ENCODE measurements at places on chromosomes 13 and 19.

DNA sequence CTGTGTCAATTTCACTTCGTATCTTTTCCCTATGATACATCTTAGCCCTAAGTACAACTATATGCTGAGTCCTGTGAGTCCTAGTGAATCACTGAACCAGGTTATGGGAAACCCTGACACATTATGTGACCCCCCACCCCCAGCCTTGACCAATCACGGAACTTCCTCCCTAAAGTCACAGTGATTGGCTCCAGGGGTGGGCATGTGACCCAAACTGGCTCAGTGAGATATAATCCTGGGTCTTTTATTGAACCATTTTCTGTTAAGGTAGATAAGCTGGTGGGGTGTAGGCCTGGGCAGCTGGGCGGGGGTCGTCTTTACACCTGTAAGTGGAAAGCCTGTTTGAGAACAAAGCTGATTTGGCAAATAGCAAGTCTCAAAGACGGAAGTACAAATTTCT is 19.8 kb upstream of the FBL start:
- no peak for DNase-seq

DNA sequence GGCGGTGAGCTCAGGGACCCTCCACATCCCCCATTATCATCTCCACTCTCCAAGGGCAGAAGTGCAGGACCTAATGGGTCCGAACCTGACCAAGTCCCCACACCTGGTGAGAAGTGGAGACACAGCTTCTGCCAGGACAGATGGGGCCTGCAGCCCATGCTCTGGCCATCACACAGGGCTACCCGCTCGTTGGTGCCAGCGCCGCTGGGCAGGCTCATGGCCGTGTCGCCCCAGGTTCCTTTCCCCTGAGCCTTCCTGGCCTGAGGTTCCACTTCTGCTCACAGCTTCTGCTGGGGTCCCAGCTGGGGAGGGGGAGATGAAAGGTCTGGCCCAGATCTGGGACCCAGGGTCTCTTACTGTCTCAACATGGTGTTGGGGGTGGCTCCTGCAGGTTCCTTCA is 48.4 kb upstream of the KCTD15 start:
- DNase-seq: no peak

- DNase-seq: no peak
Observed at GRCh38 chr13:48266701-48267639, 34.0 kb downstream of the ITM2B start.

- DNase-seq: no peak
Observed at GRCh38 chr13:33139184-33139583, 123.0 kb downstream of the KL start.

DNA sequence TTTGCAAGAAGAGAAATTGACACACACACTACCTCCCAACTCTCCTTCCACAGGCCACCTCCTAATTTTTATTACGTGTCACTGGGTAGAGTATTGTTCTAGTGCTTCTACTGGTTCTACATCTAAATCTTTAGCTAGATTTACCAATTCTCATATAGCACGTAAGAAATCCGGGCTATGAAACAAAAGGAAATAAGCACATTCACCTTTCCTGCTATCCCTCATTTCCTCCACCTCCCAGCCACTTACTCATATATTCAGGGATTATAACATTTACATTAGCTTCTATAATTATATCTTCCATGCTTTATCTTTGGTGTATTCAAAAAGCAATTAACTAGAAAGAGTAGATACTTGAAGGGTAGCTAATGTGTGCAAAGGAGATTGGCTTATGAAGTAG is 39.7 kb downstream of the USP12 start:
- DNase-seq: no peak

GRCh38 chr13:51243227-51243626 is 21.0 kb downstream of the FAM124A start:
- no peak for DNase-seq

DNA sequence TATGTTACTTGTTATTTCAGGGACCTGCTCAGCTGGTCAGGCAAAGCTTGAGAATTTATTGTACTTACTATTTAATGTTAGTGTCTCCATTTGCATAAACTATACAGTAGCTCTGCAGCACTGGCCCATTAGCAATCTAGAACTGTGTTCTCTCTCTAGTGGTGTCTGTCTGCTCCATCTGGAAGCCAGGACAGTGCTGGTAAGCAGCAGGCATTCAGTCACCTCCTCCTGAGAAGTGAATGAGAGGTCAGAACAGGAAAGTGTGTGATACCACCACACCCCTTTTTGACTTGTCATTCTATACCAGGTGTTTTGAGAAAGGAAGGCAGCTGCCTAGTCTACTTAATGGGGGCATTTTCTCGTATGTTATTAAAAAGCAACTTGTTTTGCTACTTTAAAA is 3.9 kb downstream of the COG3 start:
- DNase-seq: no peak

DNA sequence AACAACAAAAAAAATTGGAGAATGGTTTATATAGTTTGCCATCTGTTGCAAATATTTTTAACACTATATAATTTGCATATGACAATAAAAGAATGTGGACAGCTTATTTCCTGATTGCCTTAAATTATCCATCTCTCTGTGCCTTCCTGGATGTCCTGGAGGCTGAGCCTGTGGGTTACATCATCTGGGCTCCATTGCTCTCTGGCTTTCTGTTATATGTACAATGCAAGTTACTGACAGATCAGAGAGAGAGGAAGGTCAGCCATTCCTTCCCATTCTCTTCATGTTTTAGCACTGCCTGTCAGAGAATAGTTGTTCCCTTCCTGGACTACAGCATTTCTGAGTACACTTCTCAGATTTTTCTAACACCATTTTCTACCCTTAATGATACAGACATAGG is 758.3 kb upstream of the PCDH20 start:
- DNase-seq: no peak

- DNase-seq: peak; percentile 1
Observed at GRCh38 chr19:35468637-35469036, 20.6 kb downstream of the FFAR2 start.

- no peak for DNase-seq
Observed at GRCh38 chr13:45393941-45394570, 24.1 kb downstream of the SLC25A30 start.

GRCh38 chr19:17246681-17247425 is 1.1 kb upstream of the NR2F6 start:
- no peak for DNase-seq

- no peak for DNase-seq
Observed at GRCh38 chr13:98581971-98582702, 5.2 kb upstream of the STK24 start.

DNA sequence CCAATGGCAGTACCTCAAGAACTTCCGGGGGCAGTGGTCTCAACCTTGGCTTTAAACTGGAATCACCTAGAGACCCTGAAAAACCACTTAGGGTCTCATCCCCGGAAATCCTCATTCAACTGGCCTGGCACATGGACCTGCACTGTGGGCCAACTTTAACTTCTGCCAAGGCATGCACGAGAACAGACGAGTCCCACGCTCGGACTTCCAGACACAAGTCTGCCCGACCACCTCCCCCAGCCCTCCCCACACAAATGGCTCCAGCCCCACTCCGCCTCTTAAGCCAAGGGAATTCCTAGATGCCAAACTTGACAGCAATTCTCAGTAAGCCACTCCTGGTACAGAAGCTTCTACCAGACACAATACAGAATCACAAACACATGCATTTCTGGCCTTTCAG is 114.0 kb downstream of the STK24 start:
- no peak for DNase-seq

- no peak for DNase-seq
Observed at GRCh38 chr19:18765224-18765623, 25.9 kb downstream of the COMP start.

GRCh38 chr19:52198678-52199077 is 8.8 kb downstream of the PPP2R1A start:
- no peak for DNase-seq

DNA sequence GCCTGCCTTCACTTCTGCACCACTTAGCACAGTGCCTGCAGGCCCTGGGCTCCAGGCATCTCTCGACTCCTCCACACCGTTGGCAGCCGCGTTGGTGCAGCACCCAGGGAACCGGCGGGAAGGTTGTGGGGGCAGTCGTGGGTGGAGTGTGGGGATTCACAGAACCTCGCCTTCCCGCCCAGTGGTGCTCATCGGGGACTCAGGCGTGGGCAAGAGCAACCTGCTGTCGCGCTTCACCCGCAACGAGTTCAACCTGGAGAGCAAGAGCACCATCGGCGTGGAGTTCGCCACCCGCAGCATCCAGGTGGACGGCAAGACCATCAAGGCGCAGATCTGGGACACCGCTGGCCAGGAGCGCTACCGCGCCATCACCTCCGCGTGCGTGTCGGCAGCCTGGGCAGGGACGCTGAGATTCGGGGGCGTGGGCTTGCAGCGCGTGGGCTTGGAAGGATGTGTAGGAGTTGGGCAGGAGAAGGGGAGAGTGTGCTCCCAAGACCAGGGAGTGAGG is 9.6 kb downstream of the RAB11B start:
- no peak for DNase-seq

DNA sequence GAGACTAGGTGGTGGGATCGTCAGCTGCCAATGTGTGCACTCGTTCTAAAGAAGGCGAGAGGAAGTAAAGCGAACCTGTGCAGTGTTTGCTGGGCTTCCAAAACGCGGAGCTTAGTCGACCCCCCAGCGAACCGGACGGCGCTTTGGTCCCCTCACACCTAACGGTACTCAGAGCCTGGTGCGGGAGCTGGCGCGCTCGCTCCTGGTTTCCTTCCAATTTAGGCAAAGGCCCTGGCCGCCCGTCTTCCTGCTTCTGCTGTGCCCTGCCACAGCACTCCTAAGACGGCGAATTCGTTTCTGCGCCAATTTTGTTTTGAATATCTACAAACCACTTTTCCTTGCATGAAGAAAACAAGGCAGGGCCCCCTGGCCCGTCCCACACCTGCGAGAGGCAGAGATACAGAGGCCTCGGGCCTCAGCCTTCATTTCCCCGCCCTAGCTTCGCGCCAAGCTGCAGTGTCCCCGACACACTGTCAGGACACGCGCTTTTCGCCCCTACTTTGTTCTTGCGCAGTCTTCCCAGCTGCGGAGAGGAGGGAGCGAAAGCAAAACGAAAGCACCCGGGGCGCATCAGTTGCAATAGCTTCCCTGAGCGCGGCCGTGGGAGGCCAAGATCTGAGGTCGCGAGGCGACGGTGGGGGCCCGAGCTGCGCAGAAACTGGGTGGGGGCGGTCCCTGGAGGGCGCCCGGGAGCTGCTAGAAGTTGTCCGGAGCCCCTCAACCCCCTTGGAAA is 111.9 kb downstream of the KCNRG start:
- DNase-seq: no peak

GRCh38 chr13:114108894-114109293 is 23.5 kb downstream of the RASA3 start:
- no peak for DNase-seq

- no peak for DNase-seq
Observed at GRCh38 chr19:11781295-11782057, 14.7 kb downstream of the ZNF441 start.

DNA sequence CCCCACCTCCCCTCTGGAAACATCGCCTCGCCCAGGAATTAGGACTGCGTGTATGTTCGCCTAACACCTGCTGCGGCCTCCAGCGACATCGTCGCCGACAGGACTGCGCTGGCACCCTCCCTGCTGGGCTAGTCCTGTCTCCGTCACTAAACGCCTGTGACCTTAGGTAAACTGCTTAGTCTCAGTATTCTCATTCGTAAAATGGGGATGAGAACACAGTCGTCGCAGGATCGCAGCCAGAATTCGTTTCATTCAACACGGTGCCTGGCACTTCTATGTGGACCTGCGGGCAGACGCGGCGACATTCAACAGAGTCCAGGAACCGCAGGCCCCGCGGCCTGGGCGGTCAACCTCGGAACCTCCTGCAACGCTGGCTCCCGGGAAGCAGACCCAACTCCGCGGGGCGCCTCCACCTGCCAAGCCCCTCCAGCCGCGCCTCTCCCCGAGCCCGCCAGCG is 485 bp downstream of the CRYL1 start:
- DNase-seq: no peak

GRCh38 chr19:40611900-40612698 is 10.9 kb downstream of the LTBP4 start:
- DNase-seq: no peak

- DNase-seq: no peak
Observed at GRCh38 chr19:45645631-45646344, 6.6 kb upstream of the EML2 start.

DNA sequence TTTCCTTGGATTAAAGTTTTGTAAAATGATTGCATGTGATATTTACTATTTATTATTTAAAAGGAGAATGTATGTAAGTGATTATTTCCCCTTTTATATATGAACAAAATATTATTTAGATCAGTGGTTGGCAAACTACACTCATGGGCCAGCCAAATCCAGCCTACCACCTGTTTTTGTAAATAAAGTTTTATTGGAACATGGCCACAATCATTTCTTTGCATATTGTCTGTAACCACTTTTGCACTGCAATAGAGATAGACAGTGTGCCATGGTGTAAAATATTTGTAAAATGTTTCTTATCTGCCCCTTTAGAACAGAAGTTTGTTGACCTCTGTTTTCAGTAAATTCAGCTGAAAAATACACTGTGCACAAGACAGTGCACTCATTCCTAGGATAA is 426.4 kb downstream of the MYO16 start:
- no peak for DNase-seq

DNA sequence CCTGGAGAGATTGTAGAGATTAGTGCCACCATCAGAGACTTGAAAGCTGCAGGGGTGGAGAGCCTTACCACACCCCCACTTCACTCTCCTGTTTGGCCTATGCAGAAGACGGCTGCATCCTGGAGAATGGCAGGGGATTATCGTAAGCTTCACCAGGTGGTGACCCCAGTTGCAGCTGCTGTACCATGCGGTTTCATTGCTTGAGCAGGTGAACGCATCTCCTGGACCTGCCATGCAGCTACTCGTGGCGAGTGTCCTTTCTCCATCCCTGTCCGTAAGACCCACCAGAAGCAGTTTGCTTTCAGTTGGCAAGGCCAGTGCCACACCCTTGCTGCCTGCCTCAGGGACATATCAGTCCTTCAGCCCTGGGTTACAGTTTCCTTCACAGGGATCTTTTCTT is 21.2 kb downstream of the PPP5C start:
- no peak for DNase-seq

DNA sequence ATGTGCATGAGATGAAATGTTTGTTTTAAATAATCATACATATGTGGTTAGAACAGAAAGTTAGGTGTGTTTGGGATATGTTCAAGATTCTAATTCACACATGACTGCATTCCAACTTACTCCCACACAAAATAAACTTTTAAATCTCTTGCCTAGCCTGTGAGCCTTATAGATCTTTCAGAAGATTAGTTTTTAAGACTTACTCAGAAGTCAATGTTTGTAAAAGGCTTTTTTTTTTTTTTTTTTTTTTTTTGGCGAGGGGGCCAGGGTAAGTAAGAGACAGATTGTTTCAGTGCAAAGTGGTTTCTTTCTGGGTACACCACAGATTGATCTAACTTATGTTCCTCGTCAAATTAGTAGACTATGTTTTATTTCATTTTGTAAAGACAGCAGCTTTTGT is 39.1 kb downstream of the GPR180 start:
- DNase-seq: no peak

DNA sequence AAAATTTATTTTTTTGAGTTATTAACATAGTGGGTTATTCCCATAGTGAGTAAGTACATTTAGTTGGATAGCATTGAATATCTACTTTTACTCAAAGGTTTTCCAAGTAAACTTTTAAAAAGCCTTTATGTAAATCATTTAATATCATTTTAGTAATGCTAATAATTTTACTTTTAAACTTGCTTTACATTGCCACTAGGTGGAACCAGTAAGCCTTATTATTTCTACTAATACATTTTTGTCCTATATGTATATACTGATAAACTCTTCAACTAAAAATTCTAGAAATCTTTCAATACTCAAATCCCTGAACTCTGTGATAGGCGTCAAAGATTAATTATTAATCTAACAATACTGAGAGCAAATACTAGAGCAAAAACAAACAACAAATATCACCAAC is 1709.2 kb upstream of the PCDH20 start:
- DNase-seq: no peak
